ENCODE measurements at places on chromosomes 6 and 20. TPM values are rescaled to one million over a fixed set of nuclear protein-coding genes. Genes with fewer than 3 reads are reported as not detected.

CTAGE9 gene
- not detected for total RNA-seq

EYA4 gene
- 23.9 TPM for total RNA-seq

HAO1 gene
- total RNA-seq, result not detected

STX11 gene
- total RNA-seq, result 0.26 TPM

DEFB132 gene
- not detected for total RNA-seq

LRRC73 gene
- total RNA-seq, result 0.33 TPM

MUC21 gene
- not detected for total RNA-seq

PXMP4 gene
- 6.3 TPM for total RNA-seq

CRISP2 gene
- total RNA-seq, result not detected

Measured in fibroblast of lung (primary cell).